ENCODE measurements at places on chromosomes 12 and 14.

- peak; percentile 41 for DNase-seq
These were observed 45.7 kb downstream of the TAOK3 start for GRCh38 chr12:118326991-118327390.

- DNase-seq, result no peak
These were observed 24.0 kb downstream of the PRDM4 start for GRCh38 chr12:107736914-107737313.

DNA sequence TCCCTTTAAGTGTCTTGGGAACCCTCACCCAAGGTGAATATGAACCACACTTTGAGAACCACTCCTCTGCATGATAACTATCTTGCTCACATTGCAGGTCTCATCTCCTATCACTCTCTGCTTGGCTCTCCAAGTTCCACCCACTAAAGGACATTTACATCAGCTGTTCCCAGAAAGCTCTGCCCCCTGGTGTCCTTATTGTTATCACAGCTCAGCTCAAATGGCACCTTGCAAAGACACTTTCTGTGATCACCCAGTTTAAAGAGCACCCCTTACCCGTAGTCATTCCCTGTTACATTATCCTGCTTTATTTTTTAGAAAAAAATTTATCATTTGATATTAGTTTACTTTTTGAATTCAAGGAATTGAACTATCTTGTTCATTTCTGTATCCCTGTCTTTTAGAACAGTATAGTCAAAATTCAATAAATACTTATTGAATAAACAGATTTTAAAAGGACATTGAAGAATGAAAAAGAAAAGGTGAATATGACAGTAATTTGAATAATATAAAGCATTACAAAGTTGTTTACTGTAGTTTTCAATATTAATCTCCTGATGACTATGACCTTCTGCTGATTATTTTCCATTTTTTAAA, 20.5 kb upstream of the GUCY2C start:
- peak; percentile 36 for DNase-seq

GRCh38 chr14:51201890-51202289, 38.2 kb upstream of the TMX1 start:
- no peak for DNase-seq

- DNase-seq, result no peak
These were observed 154.3 kb upstream of the C14orf180 start for GRCh38 chr14:104425171-104425681.

DNA sequence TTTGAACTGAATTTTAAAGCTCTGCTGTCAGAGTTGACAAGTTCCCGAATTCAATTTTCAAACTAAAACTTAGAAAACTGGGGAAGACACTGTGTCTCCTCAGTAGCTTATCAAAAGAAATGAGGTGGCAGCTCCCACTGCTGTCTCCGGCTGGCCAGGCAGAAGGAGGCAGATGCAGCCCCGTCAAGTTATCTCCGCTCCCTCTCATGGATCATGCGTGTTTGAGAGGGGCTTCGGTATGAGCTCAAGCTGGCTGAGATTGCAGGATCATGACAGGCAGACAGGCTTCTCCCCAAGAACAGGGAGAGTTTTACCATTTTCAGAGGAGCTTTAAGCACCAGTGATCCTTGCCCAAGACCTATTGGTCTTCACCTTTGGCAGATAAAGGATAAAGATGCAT, 88.8 kb downstream of the NEDD1 start:
- DNase-seq, result no peak

GRCh38 chr14:95480109-95480886, 36.2 kb downstream of the SYNE3 start:
- DNase-seq, result peak; percentile 71

GRCh38 chr12:70045036-70045435, 198.2 kb upstream of the CNOT2 start:
- peak; percentile 63 for DNase-seq

DNA sequence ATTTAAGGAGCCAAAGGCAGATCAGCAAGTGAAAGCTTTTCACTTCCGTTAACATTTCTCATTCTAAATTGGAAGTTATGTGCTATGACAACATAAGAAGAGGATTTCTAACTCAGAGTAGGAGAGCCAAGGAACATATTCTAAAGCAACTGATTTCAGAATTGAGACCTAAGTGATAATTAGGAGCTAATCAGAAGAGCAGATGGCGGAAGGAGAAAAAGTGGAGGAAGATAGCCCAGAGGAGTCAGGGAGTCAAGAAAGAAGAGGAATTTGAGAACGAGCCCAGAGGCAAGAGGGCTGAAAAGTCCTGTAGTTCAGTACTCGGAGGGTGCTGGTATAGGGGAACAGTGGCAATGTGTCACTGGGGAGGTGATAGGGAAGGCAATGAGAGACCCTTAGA, 162.4 kb downstream of the CNTN1 start:
- DNase-seq, result no peak
